Iris pigment epithelial cell (primary cell): ENCODE measurements at places on chromosomes 3 and 15.

DNA sequence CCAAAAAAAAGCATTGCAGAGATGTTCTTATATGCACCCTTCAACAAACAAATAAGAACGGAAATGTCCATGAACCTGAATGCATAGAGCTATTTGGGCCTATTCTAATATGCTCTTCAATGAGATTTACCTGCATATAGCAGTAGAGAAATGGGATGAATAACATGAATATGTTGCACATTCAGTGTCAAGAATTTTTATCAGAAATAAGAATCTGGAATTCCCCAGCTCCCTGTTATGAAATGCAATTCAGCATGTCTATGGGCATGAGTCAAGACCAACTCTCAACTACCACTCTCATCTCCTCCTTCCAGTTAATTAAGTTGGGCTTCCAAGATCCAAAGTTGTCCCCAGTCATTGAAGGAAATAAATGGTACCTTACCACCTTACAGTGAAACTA, 133.7 kb upstream of the ALCAM start:
- DNase-seq, result peak; percentile 56

DNA sequence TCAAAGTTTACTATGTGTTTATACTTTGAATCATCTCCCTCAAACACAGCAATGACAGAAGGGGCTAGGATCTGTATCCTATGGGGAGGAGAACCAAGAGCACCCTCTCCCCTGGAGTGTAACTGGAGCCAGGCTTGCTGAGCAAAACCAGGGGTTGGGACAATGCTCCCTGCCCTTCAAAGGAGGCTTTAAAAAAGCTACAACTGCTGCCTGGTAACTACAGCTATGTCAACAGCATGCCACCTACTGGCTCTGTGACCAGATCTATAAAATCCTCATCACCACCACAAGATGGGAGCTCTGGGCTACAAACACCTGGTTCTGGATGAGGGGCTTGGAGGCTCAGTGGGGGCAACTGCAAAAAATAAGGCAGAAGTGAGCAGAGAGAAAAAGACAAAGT, 61.9 kb downstream of the ANO10 start:
- DNase-seq, result no peak

GRCh38 chr15:84572231-84572630, 28.6 kb upstream of the ZSCAN2 start:
- DNase-seq, result peak; percentile 6

DNA sequence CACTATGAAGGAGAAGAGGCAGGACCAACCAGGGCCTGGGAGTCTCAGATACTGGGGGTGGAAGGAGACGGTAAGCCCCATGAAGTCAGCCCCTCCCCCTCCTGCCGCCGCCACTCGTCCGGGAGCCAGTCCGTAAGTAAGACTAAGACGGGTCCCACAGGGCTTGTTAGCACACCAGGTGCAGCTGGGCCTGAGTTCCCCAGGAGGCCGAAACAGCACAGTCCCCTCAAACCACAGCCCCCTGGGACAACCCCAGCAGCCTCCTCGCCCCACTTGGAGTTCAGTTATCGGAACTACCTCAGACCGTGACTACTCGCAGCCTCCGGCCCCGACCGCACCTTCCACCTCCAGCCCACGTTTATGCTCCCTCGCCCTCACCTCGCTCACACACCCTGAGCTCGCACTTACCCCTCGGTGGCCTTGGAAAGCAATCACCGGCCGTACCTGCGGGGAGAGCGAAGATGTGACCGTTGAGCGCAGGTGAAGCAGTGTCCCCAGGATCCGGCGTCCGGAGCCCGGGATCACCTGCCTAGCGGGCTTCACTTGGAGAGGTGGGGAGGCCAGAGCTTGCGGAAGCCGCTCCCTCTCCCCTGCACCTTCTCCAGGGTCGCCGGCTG, 557 bp downstream of the ELL3 start:
- DNase-seq, result no peak

- DNase-seq, result no peak
These were observed 5.2 kb upstream of the GATA2 start for GRCh38 chr3:128498127-128498626.

DNA sequence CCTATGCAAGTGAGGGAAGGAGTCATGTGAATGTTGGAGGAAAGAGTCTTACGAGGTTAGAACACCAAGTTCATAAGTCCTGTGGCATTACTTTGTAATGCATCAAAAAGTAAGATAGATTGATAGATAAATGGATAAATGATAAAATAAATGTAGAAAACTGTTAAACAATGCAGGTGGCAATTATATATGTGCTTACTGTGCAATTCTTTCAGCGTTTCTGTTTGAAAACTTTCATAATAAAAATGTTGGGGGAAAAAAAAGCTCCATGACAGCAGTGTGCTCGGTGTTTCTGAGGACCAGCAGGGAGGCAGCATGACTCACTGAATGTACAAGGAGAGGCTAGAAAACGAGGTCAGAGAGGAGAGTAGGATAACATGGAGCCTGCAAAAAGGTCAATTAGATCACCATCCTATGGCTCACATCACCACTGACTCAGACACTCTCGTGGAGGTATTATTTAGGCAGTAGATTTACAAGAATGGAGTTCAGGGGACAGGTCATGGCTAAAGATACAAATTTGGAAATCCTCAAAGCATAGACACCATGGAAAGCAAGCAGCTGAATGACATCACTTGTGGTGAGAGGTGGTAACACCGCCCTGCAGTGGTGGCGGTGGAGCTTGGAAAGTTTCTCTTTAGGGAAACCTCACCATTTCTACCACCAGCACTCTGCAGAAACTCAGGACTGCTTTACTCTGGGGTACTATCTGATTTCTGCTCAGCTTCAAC, 219.8 kb downstream of the CTNNB1 start:
- peak; percentile 61 for DNase-seq

GRCh38 chr15:51982013-51982769, 10.6 kb upstream of the LEO1 start:
- peak; percentile 83 for DNase-seq

GRCh38 chr3:83807511-83807910, 1151.3 kb upstream of the CADM2 start:
- no peak for DNase-seq

GRCh38 chr3:180290300-180290699, 253.6 kb upstream of the PEX5L start:
- no peak for DNase-seq

GRCh38 chr3:150238995-150239619, 169.0 kb upstream of the TSC22D2 start:
- peak; percentile 17 for DNase-seq

DNA sequence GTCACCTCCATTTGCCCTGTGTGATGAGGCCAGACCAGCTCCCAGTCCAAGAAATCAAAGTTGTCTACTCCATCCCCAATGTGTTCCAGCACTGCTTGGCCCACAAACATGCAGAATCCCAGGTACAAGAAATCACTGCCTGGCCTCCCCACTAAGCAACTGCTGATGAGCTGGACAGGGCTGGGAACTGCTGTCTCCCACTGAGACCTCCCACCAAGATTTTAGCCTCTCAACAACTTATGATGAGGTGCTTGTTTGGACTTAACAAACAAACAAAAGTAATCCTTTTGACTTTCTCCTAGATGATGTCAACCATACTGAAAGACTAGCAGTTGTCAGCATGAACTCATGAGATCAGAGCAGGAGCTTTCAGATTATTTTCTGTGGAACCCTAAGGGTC, 260.1 kb upstream of the UBE2E2 start:
- DNase-seq, result no peak

GRCh38 chr3:62184559-62184958, 188.8 kb downstream of the FEZF2 start:
- peak; percentile 43 for DNase-seq

- DNase-seq, result peak; percentile 82
These were observed 11.1 kb downstream of the DCUN1D1 start for GRCh38 chr3:182969277-182969676.

GRCh38 chr15:79007066-79007465, 62.2 kb upstream of the CTSH start:
- DNase-seq, result peak; percentile 50

GRCh38 chr3:158810823-158811724, 9.2 kb downstream of the MFSD1 start:
- DNase-seq, result no peak

- DNase-seq, result no peak
These were observed 168.8 kb upstream of the CADM2 start for GRCh38 chr3:84789961-84790360.

- DNase-seq, result no peak
These were observed 87.6 kb downstream of the P2RY1 start for GRCh38 chr3:152922554-152922953.

- DNase-seq, result no peak
These were observed 33.1 kb downstream of the PTX3 start for GRCh38 chr3:157469561-157470294.

DNA sequence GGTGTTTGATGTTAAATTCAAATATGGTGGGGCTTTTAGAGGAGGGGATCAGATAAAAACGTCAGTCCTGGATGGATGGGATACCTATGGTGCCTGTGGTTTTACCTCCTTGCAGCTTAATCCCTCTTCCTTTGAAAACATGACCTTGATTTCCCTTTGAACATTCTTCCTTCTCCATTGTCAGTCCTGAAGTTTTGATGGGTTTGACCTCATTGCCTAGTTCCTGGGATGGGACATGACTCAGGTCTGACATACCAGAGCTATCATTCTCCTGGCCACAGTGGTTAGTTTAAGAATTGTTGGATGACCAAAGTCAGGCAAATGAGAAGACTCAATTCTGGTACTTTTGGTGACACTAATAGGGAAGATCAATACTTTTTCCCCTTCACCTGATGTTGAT, 87.2 kb downstream of the PRICKLE2 start:
- peak; percentile 38 for DNase-seq

DNA sequence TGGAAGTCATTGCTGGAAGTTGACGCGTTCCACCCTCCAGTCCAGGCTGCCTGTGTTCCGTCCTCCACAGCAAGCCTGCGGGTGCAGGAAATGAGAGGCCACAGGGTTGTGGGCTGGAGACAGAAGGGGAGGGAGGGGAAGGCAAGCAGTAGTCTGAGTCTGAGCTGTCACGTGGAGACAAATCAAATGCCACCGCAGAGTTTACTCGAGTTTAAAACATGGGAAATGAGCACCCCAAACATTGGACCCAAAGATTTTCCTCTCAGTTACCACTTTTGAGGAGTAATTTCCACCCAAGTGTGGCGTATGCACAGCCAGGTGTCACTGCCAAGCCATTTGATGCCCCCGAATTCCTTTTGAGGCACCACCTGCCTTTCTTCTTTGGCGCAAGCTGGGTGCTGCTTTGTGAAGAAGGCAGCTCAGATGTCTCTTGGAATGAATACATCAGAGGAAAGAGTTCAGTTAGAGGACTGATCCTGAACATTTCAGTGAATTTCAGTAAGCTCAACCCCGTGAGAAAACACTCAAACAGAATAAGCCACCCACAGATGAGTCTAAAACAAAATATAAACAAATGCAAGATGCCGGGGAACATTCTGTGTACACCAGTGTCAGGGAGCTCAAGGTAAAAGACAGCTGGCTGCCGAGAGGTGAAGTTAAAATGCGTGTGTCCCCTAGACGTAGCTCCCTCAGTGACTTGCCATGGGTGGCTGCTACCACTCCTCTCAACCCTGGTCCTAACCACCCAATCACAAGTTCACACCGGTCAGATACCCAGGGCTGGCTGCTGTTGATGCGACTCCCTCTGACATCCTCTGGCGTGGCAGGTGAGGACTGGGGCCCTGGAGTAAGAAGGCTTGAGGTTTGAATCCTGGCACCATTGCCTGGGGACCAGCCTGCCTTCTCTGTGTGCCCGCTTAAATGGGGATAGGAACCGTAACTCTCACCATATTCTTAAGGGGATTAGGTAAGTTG, 203.8 kb downstream of the UACA start:
- DNase-seq, result peak; percentile 62

GRCh38 chr3:166029507-166029906, 192.3 kb upstream of the BCHE start:
- no peak for DNase-seq

GRCh38 chr15:68434021-68434420, 2.1 kb upstream of the ITGA11 start:
- DNase-seq, result no peak

- DNase-seq, result no peak
These were observed 99.0 kb downstream of the MAP2K5 start for GRCh38 chr15:67641453-67641852.

- no peak for DNase-seq
These were observed 566.5 kb downstream of the CADM2 start for GRCh38 chr3:85525264-85525663.

DNA sequence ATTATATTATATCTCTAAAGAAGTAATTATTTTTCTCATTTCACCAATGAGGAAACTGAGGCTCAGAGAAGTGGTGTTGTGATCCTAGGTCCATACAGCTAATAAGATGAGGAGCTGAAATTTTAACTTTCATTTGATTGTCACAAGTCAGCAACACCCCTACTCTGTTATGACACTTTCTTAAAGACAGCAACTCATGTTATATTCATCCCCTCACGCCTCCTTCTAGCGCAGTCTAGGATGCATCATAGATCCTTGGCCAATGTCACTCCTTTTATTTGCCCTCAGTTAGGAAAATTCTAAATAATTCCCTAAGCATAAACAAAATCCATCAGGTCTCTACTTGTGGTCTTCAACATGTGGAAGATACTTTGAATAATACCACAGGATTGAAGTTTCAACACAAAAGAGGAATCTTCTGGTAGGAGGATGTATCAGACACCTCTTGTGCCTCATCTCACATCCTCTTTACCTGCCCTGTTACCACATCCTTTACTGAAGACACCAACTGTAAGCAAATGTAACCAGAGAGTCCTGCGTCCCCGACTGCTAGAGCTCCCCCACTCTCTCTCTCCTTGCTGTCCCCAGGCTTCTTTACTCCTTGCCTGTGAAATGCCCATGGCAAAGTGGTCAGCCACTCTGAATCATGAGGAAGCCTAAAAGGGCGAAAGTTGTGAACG, 53.7 kb downstream of the TRIM42 start:
- DNase-seq, result no peak

- no peak for DNase-seq
These were observed 47.9 kb downstream of the HERC2 start for GRCh38 chr15:28273873-28274610.

DNA sequence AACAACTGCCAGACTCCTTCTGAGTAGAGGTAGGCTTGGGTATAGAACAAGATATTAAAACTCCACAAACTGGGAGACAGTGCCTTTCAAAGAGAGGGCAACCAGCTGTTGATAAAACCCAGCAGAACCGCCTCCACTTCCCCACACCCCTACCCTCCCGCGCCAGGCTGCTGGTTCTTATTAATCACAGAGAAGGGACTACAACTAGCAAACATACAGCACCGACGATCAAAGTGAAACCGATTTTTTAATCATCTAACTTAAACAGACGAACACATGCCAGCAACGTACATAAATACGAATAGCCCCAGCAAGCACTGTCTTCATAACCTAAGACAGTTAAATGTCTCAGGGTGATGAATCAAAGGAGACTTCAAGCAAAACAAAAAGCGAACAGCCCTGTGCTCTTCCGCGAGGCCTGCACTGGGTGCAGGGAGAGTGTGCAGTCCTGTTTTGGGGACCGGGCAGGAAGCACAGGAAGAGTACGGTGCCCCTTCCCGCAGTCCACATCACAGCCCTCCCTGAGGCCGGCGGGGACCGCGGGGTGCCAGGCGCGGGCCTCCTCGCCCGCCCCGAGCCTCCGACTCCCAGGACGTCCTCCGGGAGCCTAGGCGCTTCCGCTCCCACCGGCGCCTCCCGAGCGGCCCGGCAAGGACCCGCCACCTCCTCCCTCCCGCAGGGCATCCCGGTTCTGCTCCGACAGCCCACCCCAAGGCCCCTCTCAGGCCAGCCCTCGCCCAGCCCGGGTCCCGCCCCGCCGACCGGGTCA, 75.1 kb upstream of the VGLL4 start:
- DNase-seq, result peak; percentile 67

- peak; percentile 57 for DNase-seq
These were observed 93.9 kb upstream of the VGLL3 start for GRCh38 chr3:87084868-87085267.
